ENCODE measurements at places on chromosomes 11 and 22.
A peak's percentile ranks its signal among the peaks of the same experiment; 100 is the strongest.

DNA sequence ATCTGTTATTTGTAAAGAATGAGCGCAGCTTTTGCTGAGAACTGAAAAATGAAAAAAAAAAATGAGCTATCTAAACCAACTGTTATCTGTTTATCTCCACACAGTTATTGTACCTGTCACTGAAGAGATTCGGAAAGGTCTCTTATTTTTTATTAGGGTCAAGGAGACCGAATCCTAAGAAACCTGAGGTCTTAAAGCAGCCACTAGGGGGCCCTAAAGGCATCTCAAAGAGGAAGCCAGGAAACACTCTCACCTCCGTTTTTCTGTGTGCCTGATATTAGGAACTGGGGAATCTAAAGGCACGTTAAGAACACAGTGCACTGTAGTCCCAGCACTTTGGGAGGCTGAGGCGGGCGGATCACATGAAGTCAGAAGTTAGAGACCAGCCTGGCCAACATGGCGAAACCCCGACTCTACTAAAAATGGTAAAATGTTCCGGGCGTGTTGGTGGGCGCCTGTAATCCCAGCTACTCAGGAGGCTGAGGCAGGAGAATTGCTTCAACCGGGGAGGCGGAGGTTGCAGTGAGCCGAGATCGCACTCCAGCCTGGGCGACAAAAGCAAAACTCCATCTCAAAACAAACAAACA lies 3.5 kb upstream of the LARGE1 start:
- peak; percentile 52 for DNase-seq

DNA sequence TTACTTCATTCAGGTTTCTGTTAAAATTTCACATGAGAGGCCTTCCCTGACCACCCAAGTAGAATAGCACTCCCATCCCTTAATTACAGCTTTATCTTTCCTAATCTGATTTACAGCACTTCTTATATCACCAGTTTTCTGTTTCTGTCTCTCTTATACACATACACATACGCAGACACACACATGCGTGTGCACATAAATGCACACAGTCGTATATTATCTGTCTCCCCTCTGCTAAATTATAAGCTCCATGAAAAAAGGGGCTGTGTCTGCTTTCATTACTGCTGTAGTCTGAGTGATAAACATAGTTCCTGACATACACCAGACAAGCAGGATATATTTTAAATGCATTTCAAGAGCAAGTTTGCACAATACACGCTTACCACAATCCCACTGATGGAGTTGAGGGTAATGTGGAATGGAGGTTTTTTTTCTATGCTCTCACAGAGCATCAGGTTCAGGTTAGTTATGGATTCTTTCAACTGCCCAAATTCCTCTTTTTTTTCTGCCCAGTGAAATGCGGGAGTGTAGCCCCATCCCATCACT lies 13.7 kb upstream of the TOP3B start:
- no peak for DNase-seq

DNA sequence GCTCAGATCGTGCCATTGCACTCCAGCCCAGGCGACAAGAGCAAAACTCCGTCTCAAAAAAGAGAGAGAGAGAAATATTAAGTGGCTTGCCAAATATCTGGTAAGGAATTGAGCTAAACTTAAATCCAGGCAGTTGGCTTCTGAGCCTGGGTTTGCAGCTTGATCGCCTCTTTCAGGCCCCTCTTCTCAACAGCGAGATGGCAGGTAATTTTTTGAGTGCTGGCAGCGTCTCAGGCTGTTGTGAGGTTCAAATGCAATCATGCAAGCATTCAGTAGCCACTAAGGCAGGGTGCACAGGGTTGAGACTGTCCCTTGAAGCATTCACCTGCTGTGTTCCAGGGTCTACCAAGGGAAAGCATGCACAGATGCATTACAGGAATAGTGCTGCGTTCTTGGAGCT lies 670 bp upstream of the CTSF start:
- DNase-seq: no peak

GRCh38 chr11:15770798-15771414 lies 585.4 kb downstream of the SOX6 start:
- DNase-seq: no peak

DNA sequence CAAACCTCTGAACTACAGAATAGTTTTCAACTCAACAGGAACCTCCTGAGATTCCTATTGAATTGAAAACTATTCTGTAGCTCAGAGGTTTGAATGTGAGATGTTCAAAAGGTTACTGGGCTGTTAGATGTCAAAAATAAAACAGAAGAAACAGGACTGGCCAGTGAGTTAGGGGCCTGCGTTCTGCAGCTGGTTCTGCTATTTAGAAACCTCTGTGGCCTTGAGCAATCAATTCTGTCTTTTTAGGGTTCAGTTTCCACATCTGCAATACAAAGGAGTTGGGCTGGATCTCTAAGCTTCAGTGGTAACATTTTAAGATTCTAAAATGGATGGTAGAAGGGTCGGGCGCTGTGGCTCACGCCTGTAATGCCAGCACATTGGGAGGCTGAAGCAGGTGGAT lies 55.8 kb downstream of the CLMP start:
- no peak for DNase-seq

DNA sequence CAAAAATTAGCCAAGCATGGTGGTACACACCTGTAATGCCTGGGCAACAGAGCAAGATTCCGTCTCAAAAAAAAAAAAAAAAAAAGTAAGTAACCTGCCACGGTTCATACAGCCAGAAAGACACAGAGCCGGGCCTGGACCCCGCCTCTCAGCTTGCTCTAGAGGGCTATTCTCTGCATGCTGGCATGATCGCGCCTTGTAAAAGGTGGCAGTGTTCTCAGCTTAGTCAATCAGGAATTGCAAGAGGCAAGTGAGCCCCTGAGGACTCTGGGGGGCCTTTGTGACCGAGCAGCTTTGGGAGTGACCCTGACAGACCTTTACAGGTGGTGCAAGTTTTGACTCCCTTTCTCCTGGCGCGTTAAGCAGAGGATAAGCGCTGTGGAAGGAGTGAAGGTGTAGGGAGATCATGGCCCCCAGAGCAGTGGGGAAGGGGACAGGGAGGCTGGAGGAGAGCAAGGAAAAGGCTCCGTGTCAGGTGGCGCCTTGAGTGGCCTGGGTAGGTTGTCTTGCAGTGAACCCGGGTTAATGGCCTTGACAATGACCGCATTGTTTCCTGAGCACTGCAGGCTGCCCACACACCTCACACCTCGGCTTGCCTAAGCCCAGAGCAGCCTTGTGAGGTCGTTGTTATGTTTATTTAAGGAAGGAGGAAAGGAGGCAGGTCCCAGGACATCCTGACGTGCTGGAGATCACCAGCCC lies 48.9 kb downstream of the CDPF1 start:
- no peak for DNase-seq

- no peak for DNase-seq
Measured at GRCh38 chr11:17599460-17599925, 52.4 kb downstream of the OTOG start.

GRCh38 chr11:4068962-4069361 lies 25.6 kb upstream of the RRM1 start:
- DNase-seq: no peak

DNA sequence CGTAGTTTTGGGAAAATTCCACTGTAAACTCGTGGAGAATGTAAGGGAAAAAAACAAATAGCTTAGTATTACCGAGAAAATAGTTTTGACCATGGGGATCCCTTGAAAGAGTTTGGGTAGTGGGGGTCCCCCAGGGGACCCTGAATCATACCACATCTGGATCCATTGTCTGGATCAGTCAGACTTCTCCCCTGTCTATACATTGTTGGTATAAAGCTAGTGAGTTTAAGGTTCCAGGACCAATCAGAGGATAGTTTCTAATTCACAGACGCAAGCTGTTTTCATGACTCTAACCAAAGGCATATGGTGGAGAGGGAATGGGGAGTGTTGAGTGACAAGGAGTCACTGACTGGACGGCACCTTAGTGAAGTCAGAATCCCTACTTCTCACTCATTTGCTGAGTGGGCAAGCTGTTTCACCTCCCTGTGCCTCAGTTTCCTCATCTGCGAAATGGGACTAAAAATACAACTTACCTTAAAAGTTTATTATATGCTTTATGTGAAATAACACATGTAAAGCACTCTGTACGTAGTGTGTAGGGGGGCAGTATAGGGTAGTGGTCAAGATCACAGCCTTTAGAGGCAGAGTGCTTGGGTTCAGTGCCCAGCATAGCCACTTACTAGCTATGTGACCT lies 90.2 kb downstream of the TRAF6 start:
- DNase-seq: no peak

DNA sequence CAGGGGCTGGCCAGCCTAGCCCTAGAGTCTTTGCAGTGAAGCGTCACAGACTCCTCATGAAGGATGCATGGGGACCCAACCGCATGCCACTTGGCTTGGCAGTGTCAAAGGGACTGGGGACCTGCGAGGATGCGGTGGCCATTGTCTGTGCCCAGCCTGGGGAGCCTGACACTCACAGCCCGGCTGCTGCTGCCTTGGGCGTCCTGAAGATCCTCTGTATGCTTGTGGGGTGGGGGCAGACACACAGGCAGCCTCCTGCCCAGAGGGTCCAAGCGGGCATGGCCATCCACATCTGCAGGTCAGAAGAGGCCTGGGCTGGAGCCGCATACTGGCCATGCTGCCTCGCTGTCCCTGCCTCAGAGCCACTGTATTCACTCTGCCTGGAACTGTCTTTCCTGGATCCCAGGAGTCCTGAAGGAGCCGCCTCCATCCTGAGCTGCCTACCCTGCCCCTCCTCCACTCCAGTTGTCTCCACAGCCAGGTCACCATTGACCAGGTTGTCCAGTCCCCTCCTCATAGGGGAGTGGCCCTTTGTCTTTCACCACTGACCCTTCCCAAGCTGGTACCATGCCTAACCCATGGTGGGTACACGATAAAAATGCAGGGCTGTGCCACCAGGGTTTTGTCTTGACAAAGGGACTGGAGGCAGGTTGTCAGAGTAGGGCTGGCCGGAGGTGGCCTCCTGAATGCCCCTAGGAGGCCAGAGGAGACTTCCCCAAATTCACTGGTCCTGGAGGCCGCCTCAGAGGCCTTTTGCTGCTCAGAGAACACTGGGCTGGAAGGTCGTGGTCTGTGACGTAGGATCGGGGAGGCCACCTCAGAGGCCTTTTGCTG lies 107.0 kb downstream of the KCNQ1OT1 start:
- DNase-seq: no peak

- no peak for DNase-seq
Measured at GRCh38 chr11:107834995-107835394, 23.6 kb downstream of the SLC35F2 start.

- peak; percentile 79 for DNase-seq
Measured at GRCh38 chr11:65291613-65292012, 23.1 kb upstream of the CDC42EP2 start.

GRCh38 chr22:38412435-38413084 lies 42.4 kb downstream of the KCNJ4 start:
- DNase-seq: no peak

- DNase-seq: no peak
Measured at GRCh38 chr22:49322861-49323622, 504.6 kb downstream of the BRD1 start.

GRCh38 chr22:50141462-50141861 lies 29.1 kb upstream of the PANX2 start:
- DNase-seq: no peak

- no peak for DNase-seq
Measured at GRCh38 chr11:23308041-23308440, 447.8 kb upstream of the CCDC179 start.

- DNase-seq: peak; percentile 56
Measured at GRCh38 chr22:26546282-26546681, 34.0 kb upstream of the TFIP11 start.

GRCh38 chr11:124405581-124405980 lies 6.8 kb upstream of the OR8B3 start:
- no peak for DNase-seq

DNA sequence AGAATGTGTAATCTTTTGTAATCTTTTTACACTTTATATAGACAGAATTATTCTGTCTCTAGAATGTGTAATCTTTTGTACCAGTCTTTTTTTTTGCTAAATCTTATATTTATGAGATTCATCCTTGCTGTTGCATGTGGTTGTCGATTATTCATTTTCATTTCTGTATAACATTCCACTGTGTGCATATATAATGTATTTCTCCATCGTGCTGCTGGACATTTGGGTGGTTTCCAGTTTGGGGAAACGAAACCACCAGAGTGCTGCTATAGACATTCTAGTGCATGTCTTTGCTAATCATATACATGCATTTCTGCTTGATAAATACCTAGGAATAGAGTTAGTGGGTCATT lies 146.5 kb downstream of the GRIK4 start:
- no peak for DNase-seq

- DNase-seq: no peak
Measured at GRCh38 chr22:25153961-25154666, 45.5 kb upstream of the CRYBB3 start.

- no peak for DNase-seq
Measured at GRCh38 chr11:58940028-58940427, 740 bp downstream of the GLYATL1 start.

DNA sequence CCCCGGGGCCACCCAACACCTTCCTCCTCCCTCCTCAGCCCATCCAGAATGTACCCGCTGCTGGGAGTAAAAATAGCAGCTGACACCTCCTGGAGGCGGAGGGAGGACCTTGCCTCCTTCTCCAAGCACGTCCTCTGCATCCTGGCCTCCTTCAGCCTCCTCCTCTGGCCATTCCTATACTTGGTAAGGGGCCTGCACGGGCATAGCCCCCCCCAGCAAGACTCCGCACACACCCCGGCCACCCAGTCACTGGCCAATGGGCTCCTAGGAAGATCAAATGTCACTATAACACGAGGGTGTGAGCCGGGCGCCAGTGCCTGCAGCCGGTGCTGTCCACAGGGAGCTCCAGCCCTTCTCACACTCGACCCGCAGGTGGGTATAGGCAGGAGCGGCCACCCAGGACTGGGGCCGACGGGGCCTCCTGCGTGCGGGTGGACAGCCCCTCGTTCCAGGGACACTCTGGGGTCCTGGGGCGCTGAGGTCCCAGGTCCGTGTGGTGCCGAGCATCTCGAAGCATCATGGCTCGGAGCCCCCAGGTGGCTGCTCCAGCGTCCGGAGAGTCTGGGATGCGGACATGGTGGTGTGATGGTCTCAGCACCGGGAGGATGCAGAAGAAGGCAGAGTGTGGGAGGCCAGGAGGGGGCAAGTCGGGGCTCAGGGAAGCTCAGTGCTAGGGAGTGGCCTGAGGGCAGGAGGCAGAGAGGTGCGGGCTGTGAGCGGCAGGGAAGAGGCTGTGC lies at the start of gene TNNT3:
TNNT3 (plus strand) TSS at position 313 of the 737 bp plus-strand sequence. CDS start 3,172 bp downstream, outside the sequence.
- no peak for DNase-seq
